NCI-H1048 (cell line): ENCODE measurements at places on chromosomes 13 and 19.

DNA sequence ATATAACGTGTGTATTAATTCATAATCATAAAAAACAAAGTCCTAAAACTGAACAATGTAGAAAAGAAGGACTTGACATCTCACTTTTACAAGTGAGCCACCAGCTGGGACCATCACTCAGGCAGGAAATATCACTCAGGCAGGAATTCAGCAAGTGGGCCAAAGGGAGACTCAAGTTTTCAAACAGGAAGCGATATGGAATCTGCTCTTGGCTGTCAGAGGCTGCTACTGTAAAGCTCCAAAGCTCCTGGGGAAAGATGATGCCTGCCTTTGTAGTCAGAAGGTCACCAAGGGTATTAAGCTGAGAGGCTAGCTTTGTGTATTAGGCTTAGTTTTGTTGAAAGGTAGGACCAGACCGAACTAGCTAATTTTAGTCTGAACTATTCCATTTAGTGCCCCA lies 5.5 kb upstream of the AKAP11 start:
- DNase-seq: no peak

DNA sequence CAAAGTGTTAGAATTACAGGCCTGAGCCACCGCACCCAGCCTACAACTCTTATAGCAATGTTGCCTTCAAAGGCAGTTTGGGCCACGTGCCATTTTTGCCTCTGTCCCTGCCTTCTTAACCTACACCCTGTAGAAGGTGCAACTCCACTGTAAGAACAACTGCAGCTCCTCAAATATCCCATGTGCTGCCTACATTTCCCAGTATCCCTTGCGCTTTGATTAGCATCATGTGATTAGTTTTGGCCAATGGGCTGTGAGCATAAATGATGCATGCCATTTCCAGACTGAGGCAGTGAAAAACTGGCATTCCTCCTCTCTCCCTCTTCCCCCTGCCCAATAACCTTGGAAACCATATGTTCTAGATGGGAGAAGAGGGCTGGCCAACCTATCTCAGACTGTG lies 75.2 kb upstream of the MRI1 start:
- no peak for DNase-seq

- no peak for DNase-seq
Measured at GRCh38 chr13:49300276-49300675, 52.6 kb downstream of the CDADC1 start.

- DNase-seq: no peak
Measured at GRCh38 chr19:17323300-17323963, 11.2 kb downstream of the ANO8 start.
